ENCODE measurements at places on chromosomes 6 and 20.

- no peak for DNase-seq
Measured at GRCh38 chr20:58869662-58870227, 17.2 kb downstream of the GNAS start.

DNA sequence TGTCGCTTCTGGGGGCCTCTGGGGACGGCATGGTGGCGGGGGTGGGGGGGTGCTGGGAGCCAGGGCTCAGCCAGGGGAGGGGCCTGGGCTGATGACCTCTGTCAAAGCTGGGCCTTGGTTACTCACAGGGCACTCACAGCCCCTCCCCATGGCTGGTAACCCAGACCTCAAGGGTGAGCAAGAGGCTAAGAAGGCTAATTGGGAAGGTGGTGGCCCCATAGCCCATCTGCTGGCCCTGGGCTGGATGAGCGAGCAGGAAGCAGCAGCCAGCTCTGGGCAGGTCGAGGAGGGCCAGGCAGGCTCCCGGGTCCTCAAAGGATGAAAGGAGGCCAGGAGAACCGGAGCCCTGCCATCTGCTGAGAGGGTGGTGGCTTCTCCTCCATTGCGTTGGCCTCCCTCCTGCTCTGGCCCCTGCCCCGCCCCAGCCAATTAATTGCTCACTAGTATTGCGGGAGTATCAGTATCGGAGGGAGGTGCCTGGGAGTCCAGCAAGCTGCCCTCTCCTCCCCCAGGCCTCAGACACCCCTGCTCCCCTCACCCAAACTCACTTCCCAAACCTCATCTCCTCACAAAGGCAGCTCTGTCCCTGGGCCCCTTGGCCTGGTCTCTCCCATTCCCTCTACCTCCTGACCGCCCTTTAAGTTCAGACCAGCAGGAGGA lies 1.0 kb upstream of the CDSN start:
- DNase-seq, result no peak

DNA sequence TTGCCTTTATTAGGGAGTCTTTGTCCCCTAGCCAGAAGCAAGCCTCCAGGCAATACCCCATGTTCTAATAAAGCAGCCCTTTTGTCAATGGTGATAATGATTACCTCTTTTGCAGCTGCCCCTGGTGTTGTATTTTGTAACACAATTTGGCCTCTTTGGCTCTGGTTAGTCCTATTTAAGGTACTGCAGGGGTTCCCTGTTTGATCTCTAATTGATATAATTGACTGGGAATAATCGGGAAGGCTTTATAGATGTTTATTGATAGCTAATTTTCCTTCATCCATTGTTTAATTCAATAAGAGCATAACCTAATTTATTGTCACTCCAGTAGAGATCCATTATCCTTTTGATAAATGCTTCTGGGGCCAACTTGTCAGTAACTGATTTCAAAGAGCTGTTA lies 537.2 kb downstream of the PKHD1 start:
- no peak for DNase-seq

DNA sequence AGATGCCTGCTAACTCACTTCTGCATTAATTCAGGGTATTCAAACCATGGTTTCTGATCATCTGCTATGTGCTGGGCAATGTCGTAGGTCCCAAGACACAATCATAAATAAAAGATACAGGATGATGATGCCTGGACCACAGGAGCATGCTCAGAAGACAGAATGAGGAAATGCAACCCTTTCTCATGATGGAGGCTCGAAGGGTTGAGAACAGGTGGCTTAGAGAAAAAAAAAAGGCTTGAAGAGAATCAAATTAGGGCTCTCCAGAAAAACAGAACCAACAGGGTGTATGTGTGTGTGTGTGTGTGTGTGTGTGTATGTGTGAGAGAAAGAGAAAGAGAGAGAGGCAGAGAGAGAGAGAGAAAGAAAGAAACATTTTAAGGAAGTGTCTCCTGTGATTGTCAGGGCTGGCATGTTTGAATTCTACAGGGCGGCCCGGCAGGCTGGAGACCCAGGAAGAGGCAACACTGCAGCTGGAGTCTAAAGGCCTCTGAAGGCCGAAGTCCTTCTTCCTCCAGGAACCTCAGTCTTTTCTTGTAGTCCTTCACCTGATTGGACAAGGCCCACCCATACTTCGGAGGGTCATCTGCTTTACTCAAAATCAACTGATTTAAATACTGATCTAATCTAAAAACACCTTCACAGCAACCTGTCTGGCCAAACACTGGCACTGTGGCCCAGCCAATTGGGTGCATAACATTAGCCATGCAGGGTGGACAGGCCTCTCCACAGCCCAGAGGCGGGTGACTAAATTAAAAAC lies 143.8 kb downstream of the ERMARD start:
- no peak for DNase-seq

GRCh38 chr6:43870660-43871061 lies 100.7 kb downstream of the VEGFA start:
- DNase-seq, result no peak

DNA sequence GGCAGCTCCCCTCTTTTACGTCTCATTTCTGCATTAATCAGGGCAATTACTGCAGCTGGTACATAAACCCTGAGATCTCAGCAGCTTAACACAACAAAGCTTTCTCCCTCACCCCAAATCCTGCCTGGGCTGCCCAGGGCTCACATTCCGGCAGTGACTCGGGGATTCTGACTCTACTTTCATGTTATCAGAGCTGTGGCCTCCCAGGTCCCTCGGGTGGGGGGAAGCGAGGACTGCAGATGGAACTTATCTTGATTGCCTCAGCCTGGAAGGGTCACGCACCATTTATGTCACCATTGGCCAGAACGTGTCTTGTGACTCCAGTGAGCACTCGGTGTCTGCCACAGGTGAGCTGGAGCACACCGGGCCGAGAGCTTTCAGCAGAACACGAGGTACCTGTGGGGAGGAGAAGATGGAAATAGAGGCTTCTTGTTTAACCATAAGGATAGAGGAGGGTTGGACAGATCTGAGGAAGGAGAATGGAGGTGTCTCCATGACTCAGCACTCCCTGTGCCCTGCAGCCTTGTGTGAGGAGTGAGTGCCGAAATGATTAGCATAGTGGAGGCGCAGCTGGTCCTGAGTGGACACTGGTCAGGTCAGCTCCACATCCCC lies 88.5 kb upstream of the EXOC2 start:
- DNase-seq, result no peak

DNA sequence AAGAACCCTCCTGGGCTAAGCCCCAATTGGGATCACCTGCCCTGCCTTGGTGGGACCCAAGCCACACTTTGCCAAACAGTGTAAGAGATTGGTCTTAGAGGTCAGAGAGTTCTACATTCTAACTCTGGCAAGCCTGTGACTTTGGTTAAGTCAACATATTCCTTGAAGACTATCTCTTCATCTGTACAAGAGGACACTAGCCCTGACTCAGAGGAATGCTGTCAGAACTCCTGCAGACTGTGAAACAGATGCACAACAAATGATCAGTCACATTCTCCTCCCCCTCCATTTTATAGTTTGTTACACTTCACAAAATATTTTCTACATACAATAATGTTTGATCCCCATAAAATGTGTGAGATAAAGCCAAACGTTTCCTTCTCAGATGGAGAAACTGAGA lies 91.7 kb upstream of the EPB41L1 start:
- no peak for DNase-seq

- DNase-seq, result peak; percentile 55
Measured at GRCh38 chr6:109455437-109456110, at the start of gene MICAL1. Gene MICAL1 (minus strand): TSS chr6:109455772. CDS start chr6:109454196, 1,576 bp downstream.

DNA sequence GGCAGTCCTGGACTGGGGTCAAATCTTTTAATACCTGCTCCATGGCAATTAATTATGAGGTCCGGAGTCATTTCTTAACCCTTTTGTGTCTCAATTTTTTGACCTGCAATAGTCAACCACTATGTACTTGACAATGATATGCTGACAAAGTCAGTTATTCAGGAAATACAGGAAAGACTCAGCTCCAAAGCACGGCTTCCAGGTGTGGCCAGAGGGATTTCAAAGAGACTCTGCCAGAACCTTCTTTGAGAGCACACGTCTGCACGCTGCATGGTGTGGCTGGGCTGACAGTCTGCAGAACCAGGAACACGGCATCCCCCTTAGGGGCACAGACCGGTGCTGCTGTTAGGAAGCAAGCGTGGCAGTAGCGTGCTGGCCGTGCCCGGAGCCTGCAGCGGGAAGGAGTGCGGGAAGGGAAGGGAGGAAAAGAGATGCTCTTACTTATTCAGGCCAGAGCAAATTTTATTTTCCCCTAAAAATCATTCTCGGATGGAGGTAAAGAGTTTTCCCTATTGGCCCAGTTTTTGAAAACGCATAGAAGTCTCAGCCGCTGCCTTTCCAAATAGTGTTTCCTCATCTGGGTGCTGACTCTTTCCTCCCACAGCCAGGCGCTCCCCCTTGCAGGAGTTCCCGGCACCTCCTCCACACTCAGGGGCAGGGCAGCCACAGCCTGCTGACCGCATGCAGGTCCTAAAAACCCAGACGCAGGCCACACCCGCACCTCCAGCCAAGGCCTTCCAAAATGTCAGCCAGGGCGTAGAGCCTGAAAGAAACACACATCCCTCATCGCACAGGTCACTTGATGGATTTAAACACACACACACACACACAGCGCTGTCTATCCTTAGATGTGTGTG lies 187.4 kb upstream of the SNX9 start:
- DNase-seq, result no peak

DNA sequence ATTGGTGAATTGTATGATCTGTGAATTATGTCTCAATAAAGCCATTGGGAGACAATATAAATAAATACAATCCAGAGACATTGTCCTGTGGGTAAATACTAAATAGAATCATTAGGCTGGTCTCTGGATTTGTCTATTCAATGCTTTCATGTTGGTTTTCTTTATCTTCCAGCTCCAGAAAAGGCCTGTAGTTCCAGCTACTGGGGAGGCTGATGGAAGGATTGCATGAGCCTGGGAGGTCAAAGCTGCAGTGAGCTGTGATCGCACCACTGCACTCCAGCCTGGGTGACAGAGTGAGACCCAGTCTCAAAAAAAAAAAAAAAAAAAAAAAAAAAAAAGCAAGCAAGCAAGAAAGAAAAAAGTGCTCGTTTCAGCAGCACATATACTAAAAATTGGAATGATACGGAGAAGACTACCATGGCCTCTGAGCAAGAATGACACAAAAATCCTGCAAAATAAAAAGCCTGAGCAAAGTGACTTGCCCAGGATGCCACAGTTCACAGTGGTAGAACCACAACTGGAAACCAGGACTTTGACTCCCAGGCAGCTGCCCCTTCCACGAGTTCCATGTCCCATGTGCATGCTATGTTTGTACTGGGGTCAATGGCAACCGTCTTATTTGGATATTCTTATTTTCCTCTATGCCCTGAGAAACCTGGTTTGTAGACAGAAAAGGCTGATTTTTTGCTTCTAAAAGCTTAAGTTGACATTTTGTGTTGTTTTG lies 33.6 kb upstream of the GMPR start:
- no peak for DNase-seq

GRCh38 chr20:12053353-12053752 lies 135.7 kb downstream of the BTBD3 start:
- DNase-seq, result no peak

DNA sequence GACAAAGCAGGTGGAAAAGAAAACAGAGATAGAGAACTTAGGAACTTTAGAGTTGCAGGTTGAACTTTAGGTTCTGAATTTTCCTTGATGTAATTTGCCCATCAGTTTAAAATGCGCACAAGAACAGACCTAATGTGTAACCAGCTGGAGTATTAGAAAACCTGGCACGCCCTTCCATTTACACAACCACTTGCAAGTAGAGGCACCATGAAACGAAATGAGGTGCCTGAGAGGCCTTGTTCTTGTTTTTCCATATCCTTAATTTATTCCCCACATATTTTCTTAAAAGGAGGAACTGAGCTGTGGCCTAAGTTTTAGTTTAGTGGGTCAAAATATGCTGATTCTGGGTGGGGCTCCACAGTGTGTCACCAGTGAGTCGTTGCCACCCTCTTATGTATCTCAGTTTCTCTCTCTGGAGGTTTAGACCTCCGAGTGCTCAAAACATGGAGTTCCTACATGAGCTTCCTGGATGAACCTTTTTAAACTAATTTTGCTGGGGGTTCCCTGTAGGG lies 17.2 kb upstream of the IL22RA2 start:
- no peak for DNase-seq

DNA sequence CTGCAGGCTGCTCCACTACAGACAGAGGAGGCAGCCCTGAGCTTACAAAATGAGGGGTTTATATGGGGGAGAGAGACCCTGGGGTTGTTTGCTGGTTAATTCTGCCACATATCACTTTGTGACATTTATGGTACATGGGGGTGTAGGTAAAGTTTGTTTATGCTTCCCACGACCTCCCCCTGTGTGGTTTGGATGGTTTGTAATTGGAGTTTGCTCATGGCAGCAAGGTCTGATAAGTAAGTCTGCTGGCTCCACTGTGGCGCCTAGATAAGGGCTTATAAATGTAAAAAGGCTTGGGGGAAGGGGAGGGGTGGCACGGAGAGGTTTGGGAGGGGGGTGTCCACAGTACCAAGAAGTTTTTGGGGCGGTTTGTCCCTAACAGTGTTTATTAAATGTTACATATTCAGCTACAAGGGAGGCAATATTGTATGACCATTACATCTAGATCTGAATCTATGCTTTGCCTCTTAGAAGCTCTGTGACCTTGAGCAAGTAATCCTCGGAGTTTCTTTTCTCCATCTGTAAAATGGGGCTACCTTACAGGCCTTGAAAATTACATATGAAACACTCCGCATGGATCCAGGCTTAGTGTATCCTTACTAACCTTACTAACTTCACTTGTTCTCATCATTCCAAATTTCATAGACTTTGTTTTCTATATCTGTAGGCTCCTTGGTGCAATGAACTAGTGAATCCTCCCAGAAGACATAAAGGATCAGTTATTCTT lies 204.8 kb upstream of the NOX3 start:
- no peak for DNase-seq

Measured in neural crest cell (in vitro differentiated cells).